Activated naive CD4-positive, alpha-beta T cell treated with anti-CD3 and anti-CD28 coated beads, Interleukin-2, amount 50 U/mL, for 72 hours (primary cell): ENCODE measurements at places on chromosomes 7 and 10. TPM values are rescaled to one million over a fixed set of nuclear protein-coding genes. Genes with fewer than 3 reads are reported as not detected.

- no peak for DNase-seq
Measured at GRCh38 chr10:58367069-58367468, 18.1 kb upstream of the TFAM start.

DNA sequence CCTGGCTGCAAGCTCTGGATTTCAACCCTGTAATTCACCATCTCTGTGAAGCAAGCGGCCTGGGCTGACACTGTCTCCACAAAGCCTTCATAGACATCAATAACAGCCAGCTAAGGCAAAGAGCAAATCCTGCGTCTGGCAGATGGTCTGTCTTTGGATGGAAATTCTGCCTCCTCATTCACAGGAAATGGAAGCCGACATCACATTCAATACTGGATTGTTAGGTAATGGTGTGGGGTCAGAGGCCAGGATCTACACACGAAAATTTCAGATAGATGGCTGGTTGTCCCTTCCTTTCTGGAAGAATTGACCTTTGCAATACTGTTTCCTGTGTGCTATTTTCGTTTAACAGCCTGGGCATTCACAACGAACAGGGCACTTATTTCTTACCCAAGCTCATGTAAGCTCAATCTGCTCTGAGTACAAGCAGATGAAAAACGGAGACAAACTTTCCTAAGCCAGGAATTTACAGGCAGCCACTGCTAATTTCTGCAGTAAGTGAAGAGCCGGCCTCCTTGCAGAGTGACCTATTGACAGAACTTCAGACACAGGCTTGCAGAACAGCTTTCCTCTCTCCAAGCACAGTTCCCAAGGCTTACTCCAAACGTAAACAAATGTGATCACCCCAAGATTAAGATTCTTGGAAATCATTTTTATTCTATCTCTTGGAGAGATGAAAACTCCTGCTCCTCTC lies 3.1 kb upstream of the ADAM12 start:
- no peak for DNase-seq

DNA sequence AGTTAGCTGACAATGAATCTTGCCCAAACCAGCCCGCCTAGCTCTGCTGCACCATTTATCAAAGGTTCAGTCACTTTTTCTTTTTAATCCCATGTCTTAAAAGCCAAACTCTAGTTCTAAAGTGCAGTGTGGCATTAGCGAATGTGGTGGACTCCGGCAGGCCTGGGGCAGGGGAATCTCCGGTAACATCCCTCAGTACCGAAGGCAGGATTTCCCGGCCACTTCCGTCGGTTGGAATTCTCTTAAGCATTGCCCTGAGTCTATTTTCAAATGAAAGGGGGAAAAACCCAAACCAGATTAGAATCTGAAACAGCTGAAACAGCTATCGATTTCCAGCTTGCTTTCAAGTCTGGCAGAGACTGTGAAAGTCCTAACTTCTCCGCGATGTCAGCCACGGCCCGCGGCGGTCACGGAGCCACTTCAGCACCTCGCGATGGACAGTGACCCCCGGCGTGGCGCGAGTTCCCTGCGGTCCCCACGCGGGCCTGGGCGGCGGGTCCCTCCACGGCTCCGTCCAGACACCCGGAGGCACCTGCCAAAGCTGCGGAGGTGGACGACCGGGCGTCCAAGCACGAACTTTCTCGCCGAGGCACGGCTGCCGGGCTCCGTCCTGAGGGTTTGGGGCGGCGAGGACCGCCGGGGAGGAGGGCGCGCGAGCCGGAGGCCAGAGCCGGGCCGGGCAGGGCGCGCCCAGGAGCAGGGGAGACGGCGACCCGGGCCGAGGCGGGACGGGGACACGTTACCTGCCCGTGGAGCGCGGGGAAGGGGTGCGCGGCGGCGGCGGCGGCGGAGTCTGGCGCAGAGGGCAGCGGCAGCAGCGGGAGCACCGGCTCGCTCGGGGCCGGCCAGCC lies 745 bp downstream of the TCERG1L start:
- DNase-seq = no peak

- DNase-seq = no peak
Measured at GRCh38 chr10:3261921-3262320, 89.3 kb upstream of the PITRM1 start.

GRCh38 chr7:66100408-66101050 lies 14.1 kb upstream of the CRCP start:
- no peak for DNase-seq

DNA sequence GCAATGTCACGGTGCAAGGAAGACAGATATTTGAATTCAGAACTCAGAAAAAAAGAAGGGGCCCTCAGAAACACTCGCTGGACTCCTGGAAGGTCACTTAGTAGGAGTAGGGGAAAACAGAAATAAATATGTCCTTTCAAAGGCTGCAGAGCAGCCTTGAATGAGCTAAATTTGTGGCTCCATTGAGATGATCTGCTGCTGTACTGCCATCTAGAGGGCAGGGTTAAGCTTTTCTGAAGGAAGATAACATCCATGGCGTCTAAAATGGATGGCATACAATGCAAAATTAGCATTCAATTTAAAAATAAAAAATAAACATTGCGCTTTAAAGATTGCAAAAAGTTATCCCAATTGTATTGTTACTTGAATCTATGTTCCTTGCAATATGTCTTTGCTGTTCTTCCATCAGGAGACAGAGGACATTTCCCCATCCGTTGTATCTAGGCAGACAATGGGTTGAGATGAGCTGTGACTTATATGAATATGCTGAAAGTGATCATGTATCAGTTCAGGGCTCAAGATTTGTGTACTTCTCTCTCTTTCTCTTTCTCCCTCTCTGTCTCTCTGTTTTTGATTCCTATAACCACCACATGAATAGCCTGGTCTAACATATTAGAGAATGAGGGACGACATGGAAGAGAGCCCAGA lies 642.2 kb downstream of the SH2D4B start:
- DNase-seq = no peak

DNA sequence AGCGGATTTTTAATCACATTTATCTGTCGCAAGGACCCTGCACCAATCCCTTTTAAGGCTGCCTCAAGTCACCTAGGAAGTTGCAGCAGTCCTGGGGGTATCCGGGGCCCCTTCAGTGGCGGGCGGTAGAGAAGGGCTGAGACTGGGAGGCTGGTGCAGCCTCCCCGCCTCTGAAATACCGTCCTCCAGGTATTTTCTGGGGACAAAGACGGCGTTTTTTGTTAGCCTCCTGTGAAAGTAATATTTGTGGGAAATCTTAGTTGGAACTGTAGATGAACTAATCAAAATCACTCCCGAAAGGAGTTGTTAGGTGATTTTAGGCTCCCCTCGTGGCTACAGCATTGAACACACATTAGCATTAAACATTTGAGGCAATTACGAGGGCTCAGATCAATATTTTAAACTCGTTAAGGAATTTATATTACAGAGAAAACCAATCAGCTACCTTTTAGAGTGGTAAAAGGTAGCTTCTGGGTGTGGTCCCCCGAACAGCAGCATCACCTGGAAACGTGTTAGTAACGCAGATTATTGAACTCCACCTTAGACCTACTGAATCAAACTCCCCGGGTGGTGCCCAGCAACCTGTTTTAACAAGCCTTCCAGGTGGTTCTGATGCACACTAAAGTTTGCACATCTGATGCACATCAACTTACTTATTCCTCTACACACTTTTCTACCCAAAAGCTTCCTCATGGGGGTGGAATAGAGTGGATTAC lies 530 bp upstream of the ANXA7 start:
- no peak for DNase-seq

The SFXN2 gene
- 16.5 TPM for total RNA-seq

The MRLN gene
- total RNA-seq = not detected
